ENCODE measurements at places on chromosomes 6 and 20. TPM values are rescaled to one million over a fixed set of nuclear protein-coding genes. Genes with fewer than 3 reads are reported as not detected.

DSP gene
- 0.33 TPM for total RNA-seq

C6orf58 gene
- not detected for total RNA-seq

COL19A1 gene
- total RNA-seq, result 0.03 TPM

OR2H1 gene
- total RNA-seq, result not detected

OR12D3 gene
- not detected for total RNA-seq

All from activated CD4-positive, alpha-beta memory T cell treated with anti-CD3 and anti-CD28 coated beads, Interleukin-2, amount 10 ng/mL, durations not matched to agents 7 days and 5 days (primary cell).